ENCODE measurements at places on chromosomes 12 and 14.

DNA sequence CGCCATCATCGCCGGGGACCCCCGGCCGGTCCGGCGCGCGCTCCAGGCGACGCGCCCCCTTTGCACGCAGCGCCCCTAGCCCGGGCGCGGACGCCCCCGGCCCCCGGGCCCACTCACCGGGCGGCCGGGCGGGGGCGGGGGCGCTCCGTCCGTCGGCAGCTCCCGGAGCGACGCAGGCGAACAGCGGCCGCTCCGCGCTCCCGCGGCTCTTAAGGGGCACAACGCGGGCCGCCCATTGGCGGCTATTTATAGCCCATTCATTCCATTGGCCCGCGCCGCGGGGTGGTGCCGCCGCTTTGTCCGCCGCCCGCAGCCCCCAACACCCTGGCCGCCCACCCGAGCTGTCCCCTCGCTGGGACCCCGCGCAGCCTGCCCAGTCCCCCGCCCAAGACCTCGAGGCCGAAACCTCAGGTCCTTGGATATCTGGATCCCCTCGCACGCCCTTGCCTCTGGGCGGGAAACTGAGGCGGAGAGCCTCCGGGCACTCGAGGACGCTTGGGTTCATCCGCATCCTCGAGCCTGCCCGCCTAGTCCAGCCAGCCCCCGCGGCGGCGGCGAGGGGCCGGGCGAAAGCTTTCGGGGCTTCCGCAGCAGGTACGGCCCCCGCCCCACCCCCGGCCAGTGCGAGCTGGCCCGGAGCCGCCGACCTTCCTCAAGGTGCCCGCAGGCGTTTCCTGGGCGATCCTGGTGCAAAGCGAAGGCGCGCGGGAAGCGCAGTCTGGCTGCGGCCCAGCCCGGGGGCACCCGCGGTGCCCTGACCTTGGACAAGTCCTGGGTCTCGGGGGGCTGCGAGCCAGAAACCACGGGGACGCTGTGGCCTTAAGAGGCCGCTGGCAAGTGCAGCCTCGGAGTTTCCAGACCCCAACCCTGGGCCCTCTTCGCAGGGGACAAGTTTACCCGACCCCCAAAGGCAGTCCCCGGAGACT is at the start of gene CKB:
TSS of gene CKB (minus strand) at position 182 of the 926 bp plus-strand sequence. CDS start 337 bp downstream, outside the sequence.
- peak; percentile 23 for DNase-seq

DNA sequence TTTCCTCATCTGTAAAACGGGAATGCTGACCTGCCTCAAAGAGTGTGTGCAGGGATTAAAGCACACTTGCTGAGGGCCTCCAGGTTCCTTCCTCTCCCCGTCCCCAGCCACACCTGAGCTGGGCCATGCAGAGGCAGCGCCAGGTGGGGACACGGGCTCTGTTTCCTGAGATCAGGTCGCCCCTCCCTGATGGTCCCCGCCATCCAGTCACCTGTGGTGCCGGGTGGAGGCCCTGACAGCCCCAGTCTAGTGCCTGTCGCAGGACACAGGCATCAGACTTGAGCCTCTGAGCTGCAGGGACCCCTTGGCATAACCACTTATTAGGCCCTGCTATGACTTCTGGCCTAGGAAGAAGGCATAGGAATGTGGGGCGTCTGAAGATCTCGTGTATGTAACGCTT is 12.5 kb downstream of the CHGA start:
- no peak for DNase-seq

GRCh38 chr12:2431810-2432209 is 363.0 kb upstream of the FKBP4 start:
- no peak for DNase-seq

GRCh38 chr12:132462788-132463187 is 27.2 kb upstream of the FBRSL1 start:
- no peak for DNase-seq

GRCh38 chr14:60171690-60172089 is 6.5 kb upstream of the DHRS7 start:
- DNase-seq: no peak

DNA sequence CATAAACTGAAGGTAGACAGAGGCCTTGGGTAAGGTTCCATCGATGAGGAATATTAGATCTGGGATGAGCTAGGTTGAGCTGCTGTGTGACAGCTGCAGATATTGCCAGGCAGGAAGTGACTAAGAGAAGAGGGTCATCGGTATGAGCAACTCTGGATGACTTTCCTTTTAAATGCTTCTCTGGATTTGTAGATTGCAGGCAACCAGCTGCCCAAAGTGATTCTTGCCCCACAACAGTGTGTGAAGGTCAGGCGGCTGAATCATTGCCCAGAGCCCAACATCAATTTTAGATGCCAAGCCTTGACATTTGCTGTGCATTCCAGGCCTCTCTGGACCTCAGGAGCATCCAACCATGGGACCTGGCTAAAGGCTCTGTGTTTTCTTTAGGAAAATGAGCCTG is 255.9 kb downstream of the DPF3 start:
- DNase-seq: no peak

GRCh38 chr14:60189923-60190840 is 25.0 kb upstream of the DHRS7 start:
- DNase-seq: no peak

GRCh38 chr12:8687846-8688601 is 9.8 kb upstream of the RIMKLB start:
- DNase-seq: peak; percentile 6

GRCh38 chr12:120598674-120599463 is 17.7 kb upstream of the POP5 start:
- DNase-seq: no peak

DNA sequence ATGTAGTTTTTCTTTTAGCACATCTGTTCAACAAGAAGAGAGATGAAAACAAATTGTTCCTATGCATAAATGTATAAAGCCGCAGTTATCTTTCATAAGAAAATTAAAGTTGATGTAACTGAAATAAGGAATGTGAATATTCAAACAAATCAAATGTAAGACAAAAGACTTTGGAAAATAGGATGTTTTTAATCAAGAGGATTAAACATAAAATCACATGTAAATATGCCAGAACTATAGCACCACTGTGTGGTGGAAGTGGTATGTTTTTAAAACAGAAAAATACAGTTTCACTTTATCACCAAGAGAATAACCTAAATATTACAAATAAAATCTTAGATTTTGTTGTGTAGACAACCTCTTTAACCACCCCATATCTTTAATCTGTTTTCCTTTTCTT is 40.4 kb downstream of the CAPS2 start:
- no peak for DNase-seq

DNA sequence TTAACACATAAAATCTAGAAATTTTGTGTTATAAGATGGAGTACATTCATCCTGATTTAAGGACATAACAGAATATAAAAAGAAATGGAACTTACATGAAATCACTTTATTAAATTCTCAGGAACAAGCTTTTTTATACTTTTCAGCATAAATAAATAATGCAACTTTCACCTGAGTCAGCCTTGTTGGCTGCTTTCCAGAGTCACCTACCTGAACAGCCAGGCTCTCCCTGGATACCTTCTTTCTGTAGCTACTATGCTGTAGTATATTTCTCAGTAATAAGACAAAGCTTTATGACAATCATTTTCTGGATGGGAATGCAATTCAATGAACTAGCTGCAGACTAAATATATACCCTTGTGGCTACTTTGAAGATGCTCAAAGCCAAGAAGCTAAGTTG is 111.9 kb downstream of the NTS start:
- DNase-seq: no peak

DNA sequence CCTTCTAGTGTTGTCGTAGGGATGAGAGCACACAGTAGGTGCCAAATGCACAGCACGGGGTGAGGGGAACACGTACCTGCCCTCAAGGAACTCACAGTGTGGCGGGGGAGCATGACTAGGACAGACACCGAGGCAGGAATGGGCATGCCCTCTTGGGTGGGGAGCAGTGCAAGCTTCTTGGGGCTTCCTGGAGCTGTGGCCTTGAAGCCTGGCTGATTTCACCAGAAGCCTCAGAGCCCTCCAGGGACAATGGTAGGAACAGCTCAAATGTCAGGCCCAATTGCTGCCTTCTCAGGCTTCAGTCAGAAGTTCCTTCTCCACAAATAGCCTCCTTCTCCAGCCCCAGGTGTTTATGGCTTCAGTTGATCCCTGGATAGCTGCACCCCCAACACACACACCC is 43.4 kb downstream of the TEAD4 start:
- DNase-seq: no peak

DNA sequence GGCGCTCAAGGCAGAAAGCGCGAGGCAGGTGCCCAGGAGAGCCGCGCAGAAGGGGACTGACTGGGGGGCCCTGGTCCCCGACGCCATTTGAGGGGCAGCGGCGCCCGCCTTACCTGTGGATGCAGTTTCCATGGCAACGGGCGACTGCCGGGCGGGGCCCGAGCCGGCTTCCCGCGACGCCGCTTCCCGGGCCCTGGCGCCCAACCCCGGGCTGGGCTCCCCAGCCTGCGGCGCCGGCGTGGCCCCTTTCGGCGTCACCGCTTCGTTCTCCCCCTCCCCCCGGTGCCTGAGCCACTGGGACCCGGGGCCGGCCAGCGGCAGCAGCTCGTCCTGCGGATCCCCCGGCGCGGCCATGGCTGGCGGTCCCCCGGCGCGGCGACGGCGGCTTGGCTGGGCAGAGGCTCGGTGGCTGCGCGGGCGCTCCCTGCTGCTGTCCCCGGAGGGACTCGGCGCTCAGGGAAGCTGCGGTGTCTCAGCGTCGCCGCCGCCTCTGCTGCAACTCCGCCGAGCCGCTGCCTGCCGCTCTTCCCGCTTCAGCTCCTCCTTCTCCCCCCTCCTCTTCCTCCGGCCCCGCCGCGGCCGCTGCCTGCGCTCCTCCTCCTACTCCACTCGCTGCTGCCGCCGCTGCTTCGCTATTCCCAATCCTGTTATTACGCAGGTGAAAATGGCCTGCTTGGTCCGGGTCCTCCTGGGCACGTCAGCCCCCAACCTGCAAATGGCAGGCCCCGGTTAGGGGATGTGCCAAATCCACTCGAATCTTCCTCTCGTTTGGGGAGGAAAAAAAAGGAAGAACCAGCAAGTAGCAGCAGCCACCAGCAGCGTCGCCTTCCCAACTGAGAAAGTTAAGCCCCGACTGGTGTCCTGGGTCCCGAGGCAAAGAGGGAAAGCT is at the start of gene RTN1:
TSS of gene RTN1 (minus strand) at position 500 of the 889 bp plus-strand sequence. CDS start at position 354, 146 bp downstream.
- DNase-seq: peak; percentile 38

DNA sequence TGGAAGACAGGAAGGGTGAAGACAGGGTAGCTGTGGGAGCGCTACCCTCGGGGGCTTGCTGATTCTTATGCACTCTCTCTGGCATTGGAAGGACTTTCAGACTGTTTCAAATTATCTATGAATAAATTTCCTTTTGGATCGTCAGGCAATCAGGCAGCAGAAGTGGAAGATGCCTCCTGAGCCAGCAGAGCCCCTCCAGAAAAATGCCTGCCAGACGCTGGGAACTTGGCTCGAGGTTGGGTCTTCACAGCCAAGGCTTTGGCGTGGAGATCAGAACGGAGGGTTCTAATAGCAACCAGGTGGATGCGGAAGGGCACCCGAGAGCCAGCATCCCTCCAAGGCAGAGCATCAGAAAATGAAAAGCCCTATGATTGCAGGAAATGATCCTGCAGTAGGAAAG is 119.2 kb upstream of the RFLNA start:
- no peak for DNase-seq

DNA sequence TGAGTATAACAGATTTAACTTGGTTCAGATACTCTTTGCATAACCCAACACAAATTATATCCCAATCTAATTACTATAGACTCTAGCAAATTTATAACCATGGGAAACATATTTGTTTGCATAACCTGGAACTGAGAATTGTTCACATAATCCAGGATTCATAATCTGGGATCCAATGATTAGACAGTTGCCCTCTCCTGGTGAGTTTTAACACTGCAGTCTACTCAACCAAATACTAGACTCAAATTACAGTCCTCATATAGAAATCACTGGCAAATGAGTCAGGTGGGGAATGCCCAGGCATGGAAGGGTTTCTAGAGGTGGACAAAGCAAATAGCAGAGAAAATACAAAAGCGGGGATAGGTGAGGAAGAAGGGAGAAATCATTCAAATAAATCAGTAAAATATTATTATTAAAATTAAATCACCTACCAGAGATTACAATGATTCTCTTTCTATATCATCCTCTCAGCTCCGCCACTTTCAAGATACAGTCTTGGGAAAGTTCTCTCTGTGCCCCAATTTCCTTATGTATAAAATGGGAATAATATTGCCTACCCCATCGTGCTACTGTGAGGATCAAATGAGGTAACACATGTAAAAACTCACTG is 9.4 kb downstream of the GCH1 start:
- peak; percentile 70 for DNase-seq

- DNase-seq: no peak
Measured at GRCh38 chr14:33486332-33486890, 464.5 kb downstream of the EGLN3 start.

GRCh38 chr14:103130965-103131364 is 7.7 kb downstream of the TNFAIP2 start:
- peak; percentile 54 for DNase-seq

DNA sequence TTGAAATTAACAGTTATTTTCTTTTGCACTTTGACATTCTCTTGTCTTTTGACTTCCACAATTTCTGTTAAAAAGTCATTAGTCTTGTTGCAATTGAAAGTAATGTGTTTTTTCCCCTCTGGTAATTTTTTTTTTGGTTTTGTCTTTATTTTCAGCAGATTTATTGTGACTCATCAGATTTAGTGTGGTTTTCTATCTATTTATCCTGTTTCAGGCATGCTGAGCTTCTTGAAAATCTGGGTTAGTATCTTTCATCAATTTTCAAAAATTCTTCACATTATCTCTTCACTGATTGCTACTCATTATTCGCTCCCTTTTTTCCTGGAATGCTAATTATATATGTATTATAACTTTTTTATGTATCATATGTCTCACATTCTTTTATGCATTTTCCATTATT is 15.3 kb upstream of the NTF3 start:
- no peak for DNase-seq

DNA sequence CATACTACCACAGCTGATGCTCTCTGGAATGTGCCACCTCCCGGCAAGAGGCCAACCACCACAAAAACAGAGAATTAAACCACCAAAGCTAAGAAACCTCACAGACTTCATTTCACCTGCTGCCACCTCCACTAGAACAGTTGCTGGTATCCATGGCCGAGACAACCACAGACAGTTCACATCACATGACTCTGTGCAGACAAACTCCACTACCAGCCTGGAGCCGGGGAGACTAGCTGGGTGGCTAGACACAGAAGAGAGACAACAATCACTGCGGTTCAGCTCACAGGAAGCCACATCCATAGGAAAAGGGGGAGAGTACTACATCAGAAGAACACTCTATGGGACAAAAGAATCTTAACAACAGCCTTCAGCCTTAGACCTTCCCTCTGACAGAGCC is 78.2 kb downstream of the RALGAPA1 start:
- no peak for DNase-seq

GRCh38 chr14:23660290-23661226 is 24.4 kb downstream of the DHRS2 start:
- DNase-seq: no peak

DNA sequence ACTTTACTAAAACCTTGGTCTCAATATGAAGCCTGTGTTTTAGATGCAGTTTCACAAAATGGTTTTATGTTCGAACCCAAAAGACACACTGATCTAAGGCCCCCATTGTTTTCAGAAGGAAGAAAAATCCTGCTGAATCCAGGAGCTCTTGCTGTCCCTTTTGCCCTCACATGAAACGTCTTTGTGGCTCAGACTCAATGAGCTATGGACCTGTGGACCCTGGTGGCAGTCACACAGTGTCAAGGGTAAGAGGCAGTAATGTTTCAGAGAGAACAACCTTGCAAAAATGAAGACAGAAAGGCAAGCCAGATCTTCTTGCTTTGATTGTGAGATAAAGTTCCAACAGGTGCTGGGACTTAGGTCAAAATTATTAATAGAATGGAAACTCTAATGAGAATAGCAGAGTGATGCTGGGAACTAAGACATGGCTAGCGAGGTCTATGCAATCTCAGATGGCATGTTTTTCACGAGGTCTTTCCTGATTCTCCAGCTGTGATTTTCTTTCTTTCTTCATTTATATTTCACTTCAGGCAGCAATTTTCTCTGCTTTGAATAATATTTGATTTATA is 164.9 kb upstream of the SLC38A2 start:
- DNase-seq: no peak

GRCh38 chr12:1246637-1247036 is 255.6 kb downstream of the ERC1 start:
- no peak for DNase-seq
